ENCODE measurements at places on chromosomes 12 and 14.

GRCh38 chr12:27554421-27555186, 30.6 kb downstream of the PPFIBP1 start:
- no peak for DNase-seq

GRCh38 chr12:123045678-123046077, 65.2 kb downstream of the ARL6IP4 start:
- DNase-seq = no peak

GRCh38 chr14:29311983-29312382, 545.4 kb downstream of the FOXG1 start:
- DNase-seq = no peak

- DNase-seq = no peak
These were observed 102.4 kb downstream of the ESR2 start for GRCh38 chr14:64191756-64192155.

- DNase-seq = no peak
These were observed 24.5 kb downstream of the FZD10 start for GRCh38 chr12:130186651-130187268.

GRCh38 chr12:121916719-121917118, 1.7 kb upstream of the CFAP251 start:
- no peak for DNase-seq

DNA sequence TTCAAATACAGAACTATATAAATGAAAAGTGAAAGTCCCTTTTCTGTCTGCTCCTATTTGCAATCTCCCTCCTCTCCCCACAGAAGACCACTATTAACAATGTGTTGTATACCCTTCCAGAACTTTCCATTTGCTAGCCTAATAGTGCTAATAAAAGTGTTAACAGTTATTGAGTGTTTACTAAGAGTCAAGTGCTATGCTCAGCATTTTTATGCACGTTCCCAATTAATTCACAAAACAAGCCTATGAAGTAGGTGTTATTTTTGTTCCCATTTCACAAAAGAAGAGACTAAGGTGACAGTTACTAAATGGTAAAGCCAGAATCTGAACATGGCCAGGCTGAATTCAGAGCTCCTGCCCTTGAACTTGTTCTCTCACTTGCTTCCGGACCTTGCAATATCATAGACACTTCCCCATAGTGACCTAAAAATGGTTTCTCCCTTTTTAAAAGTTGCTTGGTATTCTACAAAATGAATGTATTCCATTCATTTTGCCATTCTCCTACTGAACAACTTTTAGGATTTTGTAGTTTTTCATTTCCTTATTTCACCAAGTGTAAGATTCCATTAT, 1.6 kb upstream of the PRKAB1 start:
- DNase-seq = no peak

- no peak for DNase-seq
These were observed 101.9 kb downstream of the SETD3 start for GRCh38 chr14:99378782-99379214.

DNA sequence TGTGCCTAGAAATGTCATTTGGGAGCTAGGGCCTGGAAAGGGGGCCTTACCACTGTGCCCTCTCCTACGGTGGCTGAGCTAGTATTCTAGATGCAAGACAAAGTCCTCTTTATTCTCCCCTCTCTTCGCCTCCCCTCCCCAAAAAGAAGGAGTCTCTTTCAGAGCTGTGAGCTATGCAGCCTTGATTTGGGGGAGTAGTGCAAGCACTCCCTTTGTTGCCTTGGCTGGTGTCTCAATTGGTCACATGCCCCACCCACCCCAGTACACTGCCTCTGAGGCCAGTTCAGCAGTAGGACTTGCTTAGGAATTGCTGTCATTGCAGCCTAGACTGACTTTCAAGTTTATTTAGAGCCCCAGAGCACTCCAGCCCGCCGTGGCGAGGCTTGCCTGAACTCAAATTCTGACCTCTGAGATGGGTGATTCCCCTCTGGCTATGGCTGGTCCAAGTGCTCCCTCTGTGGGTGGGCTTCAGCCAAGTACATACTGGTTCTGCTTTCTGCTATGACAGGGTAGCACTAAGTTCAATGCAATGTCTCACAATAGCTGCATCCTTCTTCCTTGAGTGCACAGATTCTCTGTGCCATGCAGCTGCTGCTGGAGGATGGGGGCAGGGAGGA, 37.0 kb upstream of the FBXO33 start:
- DNase-seq = peak; percentile 34

- peak; percentile 24 for DNase-seq
These were observed 22.2 kb upstream of the OVCH1 start for GRCh38 chr12:29519585-29520182.

DNA sequence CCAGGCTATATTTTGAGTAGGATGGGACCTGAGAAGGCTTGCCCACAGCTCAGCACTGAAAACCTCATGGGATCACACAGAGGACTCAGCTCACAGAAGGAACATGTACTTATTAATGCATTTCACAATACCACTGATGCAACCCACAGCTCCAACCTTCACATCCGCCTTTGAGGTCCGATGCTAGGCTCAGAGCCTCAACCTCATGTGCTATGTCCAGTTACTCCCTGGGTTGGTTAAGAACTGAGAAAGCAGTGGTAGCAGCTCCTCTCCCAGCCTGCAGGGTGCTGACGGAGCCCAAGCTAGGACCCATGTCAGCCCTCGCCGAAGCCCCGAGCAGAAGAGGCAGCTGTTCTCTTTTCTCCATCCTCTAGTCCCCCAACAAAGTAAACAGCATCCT, 52.9 kb downstream of the SPTB start:
- DNase-seq = no peak

DNA sequence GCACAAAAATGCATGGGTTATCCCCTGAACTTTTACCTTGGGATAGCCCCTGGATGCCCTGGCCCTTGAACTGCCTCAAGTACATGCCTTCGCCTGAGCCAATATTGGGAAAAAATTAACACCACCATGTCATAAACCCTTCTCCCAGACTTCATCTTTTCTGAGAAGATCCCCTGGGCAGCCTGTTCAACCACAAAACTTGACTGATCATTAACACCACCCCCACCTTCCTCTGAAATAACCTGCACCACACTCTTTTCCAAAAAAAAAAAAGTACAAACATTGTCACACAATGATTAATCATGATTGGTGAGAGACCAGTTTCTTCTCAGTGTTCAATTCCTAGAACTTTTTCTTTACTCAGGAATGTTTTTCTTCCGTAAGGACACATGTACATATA, 217.9 kb downstream of the PAX9 start:
- DNase-seq = no peak

- DNase-seq = no peak
These were observed 851 bp downstream of the HSP90B1 start for GRCh38 chr12:103930787-103931735.

DNA sequence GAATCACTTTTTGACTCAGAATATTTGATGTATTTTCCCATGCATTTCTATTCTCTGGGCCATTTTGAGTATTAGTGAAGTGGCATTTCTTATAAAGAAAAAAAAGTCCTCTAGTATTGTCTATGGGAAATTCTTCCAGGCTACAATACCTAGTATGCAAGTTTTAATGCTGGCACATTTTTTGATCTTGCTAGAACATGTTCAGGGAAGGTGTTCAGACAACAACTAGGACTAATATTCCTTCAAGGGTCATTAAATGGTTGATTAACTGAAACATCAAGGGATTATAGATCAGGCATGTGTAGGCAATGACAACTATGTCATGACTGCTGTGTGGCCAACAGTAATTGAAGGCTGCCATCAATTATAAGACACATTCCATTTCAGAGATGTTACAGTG, 7.7 kb downstream of the CCDC184 start:
- DNase-seq = no peak

GRCh38 chr14:69149461-69150244, 3.3 kb downstream of the DCAF5 start:
- DNase-seq = no peak

GRCh38 chr12:78725951-78726580, 138.5 kb upstream of the SYT1 start:
- no peak for DNase-seq

- no peak for DNase-seq
These were observed 15.7 kb downstream of the ACTR6 start for GRCh38 chr12:100216337-100216736.

DNA sequence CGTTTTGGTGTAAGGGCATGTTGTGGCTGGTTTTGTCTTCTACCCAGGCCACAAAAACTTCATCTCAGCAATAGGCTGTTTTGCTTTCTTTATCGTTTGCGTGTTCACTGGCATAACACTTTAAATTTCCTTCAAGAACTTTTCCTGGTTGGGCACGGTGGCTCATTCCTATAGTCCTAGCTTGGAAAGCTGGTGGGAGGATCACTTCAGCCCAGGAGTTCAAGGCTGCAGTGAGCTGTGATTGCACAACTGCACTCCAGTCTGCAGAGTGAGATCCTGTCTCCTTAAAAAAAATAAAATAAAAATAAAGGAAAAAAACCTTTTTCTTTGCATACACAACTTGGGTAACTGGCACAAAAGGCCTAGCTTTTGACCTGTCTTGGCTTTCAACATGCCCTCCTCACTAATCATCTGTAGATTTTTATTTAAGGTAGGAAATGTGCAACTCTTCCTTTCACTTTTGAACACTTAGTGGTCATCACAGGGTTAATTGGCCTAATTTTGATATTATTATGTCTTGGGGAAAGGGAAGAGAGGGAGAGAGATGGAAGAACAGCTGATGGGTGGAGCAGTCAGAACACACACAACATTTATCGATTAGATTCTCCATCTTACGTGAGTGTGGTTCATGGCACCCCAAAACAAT, 78.9 kb upstream of the PSMA6 start:
- no peak for DNase-seq

DNA sequence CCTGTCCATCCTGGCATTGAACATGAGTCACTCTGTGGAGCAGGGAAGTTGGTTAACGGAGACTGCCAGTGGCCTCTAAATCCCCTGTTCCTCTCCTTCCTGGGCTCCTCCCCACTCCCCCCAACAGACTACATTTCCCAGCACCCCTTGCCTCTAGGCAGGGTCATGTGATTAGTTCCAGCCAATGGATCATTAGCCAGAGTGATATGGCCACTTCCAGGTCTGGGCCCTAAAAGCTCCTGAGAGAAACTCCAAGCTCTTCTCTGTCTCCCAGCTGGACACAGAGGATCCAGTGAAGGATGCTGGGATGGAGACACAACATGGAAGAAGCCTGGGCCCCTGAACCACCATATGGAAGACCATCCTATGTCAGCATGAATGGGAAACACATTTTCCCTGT, 54.4 kb upstream of the RFLNA start:
- no peak for DNase-seq

GRCh38 chr12:101040936-101041335, 169.1 kb downstream of the SLC5A8 start:
- DNase-seq = no peak

DNA sequence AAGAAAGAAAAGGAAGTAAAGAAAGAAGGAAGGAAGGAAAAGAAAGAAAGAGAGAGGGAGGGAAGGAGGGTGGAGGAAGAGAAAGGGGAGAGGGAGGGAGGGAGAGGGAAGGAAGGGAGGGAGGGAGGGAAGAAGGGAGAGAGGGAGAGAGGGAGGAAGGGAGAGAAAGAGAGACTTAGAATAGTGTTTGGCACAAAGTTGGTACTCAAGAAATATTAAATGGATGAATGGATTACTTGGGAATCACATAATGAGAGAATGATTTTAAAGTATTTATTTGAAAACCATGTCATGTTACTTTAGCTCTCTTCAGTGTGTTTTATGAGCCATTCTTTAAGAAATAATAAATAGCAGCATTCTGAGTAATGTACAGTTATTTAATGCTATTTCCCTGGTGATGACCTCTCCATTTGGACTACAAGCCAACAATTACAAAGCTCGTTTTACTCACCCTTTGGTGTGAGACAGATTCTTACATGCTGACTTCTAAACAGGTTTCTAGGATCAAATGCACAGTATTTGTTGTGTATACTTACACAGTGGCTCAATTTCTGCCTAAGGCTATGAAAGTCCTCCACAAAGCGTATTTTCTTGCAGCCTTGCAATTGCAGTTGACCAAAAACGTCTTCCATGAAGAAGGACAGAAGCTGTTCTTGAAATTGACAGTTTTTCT, 861 bp downstream of the IL26 start:
- no peak for DNase-seq

GRCh38 chr12:127223011-127223410, 1044.0 kb upstream of the TMEM132C start:
- DNase-seq = no peak

DNA sequence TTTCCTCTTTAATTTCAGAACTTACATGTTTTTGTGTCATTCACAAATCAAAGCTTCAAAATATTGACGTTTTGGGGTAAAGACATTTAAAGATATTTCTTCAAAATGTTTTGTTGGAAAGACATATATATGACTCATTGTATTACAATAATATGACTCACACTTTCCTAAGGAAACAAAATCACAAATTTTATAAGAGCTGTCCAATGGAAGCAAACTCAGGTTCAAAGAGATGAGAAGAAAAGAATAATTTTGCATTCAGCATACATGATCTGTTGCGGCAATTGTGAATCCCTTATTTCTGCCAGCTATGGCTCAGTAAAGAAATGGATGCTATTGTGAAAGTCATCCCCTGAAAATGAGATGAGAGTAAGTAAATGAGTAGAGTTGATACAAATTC, 82.7 kb downstream of the GRIP1 start:
- no peak for DNase-seq

GRCh38 chr12:47419497-47419896, 286.3 kb downstream of the RPAP3 start:
- no peak for DNase-seq

DNA sequence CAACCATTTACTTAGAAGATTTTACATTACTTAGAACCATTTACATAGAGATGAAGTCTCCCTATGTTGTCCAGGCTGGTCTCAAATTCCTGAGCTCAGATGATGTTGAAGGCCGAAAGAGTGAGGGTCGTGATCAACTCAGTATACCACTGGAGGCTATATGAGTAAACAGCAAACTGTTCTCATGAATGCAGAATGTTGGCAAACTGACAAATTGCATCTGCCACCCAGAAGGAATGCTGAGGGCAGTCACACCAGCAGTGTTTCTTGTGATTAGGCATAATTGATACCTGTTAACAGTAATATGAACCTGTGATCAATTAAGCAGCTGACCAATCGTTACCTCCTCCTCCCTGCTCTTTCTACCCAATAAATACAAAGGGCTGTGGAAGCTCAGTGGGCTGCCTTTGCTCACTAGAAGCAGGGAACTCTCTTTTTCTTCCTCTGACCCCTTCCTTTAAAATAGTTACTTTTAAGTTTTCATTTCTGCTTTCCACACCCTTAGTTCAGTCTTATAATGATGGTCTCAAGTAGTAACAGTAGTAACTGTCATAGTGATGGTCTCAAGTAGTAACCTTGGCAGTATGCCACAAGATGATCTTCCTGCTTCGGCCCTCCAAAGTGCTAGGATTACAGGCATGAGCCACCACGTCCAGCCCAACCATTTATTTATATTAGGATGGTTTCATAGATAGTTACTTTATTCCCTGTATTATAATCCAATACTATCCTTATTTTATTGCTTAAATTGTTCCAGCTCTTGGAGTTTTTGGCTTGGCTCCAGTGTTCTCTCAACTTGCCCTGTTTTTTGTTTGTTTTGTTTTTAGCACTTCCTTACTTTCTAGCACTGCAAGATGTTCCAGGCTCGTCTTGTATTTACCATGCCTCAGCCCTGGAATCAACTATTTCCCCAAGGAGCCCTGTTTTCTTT, 25.8 kb downstream of the LIMA1 start:
- DNase-seq = no peak

Measured in naive thymus-derived CD8-positive, alpha-beta T cell (primary cell).